ENCODE measurements at places on chromosomes 7 and 10.

DNA sequence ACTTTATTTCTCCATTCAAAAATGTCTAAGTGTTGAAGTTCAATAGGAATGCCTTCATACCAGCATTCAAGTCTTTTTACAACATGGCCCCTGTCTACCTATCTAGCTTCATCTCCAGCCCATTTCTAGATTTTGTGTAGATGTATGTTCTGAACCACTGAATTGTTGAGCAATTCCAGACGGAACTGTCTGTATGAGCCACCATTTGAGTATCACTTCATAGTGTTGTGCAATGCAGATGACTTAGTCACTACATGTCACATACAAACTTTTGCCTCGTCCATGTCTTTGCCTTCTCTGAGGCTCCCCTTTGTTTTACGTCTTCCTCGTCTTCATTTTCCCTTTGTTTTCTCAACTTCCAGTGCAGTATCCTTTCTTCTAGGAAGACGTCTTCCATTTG is 118.1 kb downstream of the INHBA start:
- no peak for DNase-seq

- DNase-seq: no peak
Measured at GRCh38 chr7:76336094-76336493, 22.7 kb downstream of the YWHAG start.

DNA sequence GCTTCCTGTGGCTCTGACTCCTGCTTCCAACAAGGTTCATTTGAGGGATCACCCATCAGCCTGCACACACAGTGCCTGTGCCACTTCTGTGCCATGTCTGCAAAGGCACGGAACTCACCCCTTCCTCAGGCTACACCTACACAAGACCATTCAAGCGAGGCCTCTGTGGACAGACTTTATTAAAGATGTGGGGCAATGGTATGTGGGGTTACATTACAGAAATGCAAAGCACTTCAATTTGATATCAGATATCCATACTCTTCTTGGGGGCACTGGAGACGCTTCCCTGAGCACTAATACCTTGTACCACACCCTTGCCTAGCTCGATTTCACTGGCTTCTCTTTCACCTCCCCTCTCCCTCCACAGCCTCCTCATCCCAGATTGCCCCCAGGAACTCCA is 84.4 kb upstream of the FGL2 start:
- no peak for DNase-seq

DNA sequence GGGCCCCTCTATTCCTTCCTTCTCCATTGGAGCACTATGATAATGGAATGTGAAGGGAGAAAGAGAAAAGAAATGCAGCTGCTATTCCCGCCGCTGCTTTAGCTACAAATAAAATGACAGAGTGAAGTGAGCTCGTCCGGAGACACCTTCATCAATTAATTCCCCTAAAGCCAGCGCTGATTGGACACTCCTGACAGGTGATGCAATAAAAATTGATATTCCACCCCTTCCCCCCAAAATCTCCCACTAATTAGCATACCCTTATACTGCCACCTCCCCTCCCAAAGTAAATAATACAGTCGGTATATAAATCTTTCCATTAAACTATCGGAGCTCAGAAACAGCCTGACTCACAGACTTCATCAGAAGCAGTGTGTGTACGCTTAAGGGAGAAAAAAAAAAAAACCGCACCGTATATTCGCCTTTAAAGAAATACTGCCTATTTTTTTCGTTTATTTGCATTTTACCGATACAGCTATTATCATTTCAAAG is 7.3 kb downstream of the SKIDA1 start:
- DNase-seq: no peak

- DNase-seq: no peak
Measured at GRCh38 chr10:73808021-73808815, 3.2 kb downstream of the NDST2 start.

GRCh38 chr7:47386273-47386835 is 195.6 kb downstream of the TNS3 start:
- DNase-seq: no peak

GRCh38 chr7:156019308-156019707 is 207.0 kb upstream of the SHH start:
- no peak for DNase-seq

DNA sequence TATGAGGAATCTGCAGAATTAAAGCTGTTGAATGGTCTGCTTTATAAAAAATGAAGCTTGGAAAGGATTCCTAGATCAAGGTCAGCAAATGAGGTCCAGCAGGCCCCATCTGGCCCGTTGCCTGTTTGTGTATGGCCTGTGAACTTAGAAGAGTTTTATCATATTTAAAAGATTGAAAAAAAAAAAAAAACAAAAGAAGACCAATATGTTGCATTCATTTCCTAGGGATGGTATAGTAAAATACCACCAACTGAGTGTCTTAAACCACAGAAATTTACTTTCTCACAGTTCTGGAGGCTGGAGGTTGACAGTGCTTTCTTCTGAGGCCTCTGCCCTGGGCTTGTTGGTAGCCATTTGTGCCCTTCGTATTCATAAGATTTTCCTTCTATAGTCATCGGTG is 109.2 kb downstream of the PPP1R3A start:
- no peak for DNase-seq

GRCh38 chr10:94156453-94156852 is 162.7 kb downstream of the PLCE1 start:
- DNase-seq: no peak

Measured in cortex of kidney (tissue), 1 donor.